ENCODE measurements at places on chromosomes 1 and 21.
A peak's percentile ranks its signal among the peaks of the same experiment; 100 is the strongest.

GRCh38 chr1:48051466-48052126 lies 54.4 kb upstream of the TRABD2B start:
- no peak for DNase-seq

- no peak for DNase-seq
These were observed 31.8 kb downstream of the MYOM3 start for GRCh38 chr1:24080131-24080530.

DNA sequence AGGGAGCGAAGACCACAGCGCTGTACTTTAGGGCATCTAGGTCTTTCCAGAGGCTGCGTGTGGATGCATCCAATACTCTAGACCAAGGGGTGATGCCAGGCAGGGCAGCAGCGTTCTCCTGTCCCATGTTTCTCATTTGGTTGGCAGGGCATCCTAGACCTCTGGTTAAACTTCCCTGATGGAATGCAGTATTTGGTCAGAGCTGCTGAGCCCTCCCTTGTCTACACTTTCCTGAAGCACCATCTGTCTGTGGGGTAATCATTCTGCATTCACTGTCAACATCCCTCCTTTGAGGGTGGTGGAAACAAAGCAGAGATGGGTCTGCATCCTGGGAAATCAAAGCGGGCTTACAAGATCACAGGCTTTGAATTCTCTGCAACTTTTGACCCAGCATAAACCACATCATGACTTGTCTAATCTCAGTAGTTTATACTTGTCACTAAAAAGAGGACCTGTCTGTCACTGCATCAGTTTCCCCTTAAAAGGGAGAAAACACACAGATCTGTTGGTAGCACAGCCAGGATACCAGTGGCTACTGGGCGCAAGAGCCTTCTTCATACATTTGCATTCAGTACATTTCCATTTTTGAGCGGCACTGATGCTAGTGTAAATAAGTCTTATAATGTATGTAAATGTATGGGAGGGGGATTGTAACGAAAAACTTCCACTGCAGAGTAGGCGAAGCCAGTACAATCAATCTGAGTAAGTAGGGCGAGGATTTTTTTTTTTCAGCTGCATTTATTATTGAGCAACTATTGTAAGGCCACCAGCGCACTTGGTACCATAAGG lies 106.3 kb downstream of the GALNT2 start:
- DNase-seq, result no peak

- no peak for DNase-seq
These were observed 14.7 kb upstream of the CSF1 start for GRCh38 chr1:109895720-109896504.

GRCh38 chr1:213268221-213268620 lies 217.2 kb downstream of the RPS6KC1 start:
- DNase-seq, result no peak

GRCh38 chr1:221983444-221983843 lies 241.6 kb upstream of the DUSP10 start:
- DNase-seq, result no peak

- no peak for DNase-seq
These were observed 140.0 kb downstream of the ETS2 start for GRCh38 chr21:38945545-38946245.

DNA sequence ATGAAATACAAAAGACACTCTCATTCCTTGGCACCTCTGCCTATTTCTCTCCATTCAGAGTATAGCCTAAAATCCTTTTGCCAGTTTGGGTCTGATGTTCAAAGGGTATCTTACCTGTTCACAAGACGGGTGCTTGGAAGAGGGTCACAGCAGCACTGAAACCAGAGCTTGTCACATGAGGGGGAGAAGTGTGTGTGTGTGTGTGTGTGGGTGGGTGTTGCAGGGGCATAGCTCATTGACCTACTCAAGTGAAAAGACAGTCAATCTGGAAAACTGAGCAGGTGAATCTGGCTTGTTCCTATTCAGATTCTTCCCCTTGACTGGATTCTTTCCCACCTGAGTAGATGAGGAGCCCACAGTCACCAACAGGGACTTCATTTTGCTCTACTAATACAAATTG lies 63.9 kb downstream of the KCTD3 start:
- no peak for DNase-seq

DNA sequence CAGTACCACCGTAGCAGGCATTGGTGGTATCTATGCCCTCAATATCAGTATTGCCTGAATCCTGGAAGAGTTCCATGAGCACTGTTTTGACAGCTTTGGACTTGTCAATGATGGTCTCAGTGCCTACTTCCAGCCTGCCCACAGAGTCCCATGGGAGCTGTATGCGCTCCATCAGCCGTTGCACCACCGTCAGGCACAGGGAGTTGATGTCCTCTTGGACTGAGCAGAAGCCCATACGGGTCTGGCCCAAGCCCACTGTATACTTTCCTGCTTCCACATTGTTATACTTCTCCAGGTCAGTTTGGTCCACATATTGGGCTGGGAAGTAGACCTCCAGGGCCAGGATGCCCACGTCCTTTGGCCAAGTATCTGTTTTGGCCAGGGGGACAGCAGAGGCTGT lies 4.5 kb downstream of the HMGCS2 start:
- DNase-seq, result no peak

DNA sequence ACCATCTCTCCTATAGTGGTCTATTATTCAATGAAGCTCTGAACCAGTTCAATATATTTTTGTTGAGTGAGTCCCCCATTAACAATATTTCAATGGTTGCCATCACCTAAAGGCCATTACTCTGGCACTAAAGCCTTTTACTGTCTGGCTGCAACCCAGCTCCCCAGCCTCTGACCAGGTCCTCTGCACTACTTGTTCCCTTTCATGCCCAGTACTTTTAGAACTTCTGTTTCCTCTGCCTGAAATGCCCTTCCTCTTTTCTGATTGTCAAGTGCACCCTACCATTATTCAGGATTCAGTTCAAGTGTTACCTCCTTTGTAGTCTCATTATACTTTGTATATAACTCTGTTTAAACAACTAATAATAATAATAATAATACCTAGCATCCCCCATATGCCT lies 30.4 kb upstream of the ZFYVE9 start:
- no peak for DNase-seq

DNA sequence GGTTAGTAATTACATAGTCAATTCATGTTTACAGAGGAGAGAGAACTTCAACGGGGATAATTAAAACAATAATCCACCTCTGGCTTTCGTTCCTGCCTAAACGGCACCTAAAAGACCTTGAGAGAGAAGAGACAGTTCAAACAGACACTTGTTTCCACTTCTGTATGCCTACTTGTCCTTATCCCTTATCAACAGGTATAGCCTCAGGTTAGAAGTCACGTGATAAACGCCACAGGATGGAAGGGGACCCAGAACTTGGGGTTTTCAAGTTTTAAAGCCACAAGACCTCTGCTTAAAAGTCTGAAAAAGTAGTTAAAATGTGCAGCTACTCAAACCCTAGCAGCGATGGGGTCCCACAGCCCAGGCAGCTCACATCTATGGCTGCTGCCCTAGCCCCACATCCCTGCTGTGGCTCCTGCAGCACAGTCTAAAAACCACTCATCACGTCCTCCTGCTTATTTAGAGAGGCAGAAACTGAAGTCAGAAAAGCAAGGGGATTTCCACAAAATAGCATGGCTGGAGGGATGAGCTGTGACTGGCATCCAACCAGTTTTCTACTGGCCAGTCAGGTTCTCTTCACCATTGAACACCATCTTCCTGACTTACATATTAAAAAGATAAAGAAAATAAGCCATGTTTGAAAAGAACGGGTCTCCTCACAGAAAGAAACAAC lies 51.2 kb upstream of the SEC16B start:
- no peak for DNase-seq

DNA sequence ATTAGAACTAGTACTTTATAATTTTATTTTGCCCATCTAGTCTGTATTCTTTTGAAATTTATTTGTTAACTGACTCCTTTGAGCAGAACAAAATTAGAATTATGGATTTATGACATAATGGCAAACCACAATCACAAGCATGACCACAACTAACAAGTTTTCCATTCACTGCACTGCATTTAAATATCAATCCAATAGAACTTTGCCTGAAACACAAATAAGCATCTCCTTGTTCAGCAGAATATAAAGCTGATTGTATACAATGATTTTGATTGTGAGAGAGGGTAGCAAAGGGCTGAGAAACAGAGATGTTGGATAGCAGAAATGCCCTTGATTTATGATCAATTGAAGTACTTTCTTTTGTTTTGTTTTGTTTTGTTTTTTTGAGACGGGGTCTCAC lies 495.5 kb upstream of the RGS18 start:
- no peak for DNase-seq

DNA sequence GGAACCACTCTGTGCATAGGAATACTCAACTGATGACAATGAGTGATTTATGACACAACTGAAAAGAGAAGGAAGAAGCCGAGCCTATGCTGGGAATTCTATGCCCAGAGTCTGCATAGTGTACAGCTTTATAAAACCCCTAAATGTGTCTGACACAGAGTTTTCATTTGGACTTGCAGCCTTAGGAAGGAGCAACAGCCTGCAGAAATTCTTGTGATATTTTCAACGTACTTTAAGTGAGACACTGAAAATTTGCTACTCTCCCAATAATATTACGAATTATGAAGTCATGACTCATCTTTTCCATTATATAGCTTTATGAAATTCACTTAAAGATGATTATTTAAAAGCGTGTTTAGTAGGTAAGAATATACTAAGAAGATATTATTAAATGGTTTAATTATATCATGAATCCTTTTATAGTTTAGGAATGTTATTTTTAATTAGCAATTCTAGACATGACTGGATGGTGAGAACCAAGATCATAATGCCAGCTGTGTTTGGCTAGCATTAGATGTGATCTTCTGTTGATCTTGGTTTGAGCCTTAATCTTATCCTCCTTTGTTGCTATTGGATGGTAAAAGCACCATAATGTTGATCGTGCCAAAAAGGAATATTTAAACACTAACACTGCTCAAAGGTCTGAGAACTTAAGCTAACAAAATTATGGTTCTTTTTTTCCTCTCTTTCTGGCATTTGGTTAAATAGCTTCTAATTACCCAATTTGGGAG lies 785.1 kb upstream of the ADGRL4 start:
- no peak for DNase-seq

DNA sequence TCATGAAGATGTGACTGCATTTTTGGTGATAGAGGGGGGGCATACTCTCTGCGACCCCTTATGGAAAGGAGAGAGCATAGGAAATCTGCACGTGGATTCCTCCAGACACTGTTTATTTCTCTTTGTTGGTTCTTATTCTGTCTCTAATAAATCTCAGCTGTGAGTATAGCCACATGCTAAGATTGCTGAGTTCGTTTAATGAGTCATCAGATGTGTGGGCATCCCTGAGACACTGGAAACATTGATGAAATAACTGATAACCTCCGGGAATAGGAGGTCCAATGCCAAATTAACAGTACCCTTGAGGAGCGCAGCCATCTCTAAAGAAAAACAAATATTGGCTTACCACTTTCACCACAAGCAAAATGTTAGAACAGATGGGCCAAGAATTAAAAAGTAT lies 880.2 kb upstream of the NEGR1 start:
- no peak for DNase-seq

GRCh38 chr1:228022571-228023293 lies 15.9 kb downstream of the WNT3A start:
- peak; percentile 15 for DNase-seq

DNA sequence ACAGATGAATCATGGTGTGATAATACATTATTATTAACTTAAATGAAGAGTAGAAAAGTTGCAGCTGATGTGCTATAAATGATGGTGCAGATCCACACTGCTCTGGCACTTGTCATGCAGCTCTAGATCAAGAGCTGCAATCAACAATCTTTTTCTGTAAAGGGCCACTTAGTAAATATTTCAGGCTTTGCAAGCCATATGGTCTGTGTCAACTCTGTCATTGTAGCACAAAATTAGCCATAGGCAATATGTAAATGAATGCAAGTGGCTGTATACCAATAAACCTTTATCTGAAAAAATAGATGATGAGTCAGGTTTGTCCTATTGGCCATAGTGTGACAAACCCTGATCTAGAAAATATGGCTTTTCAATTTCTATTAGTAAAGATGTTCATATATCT lies 66.6 kb downstream of the RGS18 start:
- no peak for DNase-seq

- DNase-seq, result peak; percentile 49
These were observed 51.9 kb downstream of the DISP3 start for GRCh38 chr1:11530731-11531311.
